ENCODE measurements at places on chromosomes 5 and 9. TPM values are rescaled to one million over a fixed set of nuclear protein-coding genes. Genes with fewer than 3 reads are reported as not detected.

Gene NOXA1
- 3.7 TPM for total RNA-seq

Gene HSPB3
- not detected for total RNA-seq

Gene FCN1
- not detected for total RNA-seq

Gene MARCHF11
- total RNA-seq: not detected

Gene LYRM7
- total RNA-seq: 12.1 TPM

Gene IFNA13
- not detected for total RNA-seq

DNA sequence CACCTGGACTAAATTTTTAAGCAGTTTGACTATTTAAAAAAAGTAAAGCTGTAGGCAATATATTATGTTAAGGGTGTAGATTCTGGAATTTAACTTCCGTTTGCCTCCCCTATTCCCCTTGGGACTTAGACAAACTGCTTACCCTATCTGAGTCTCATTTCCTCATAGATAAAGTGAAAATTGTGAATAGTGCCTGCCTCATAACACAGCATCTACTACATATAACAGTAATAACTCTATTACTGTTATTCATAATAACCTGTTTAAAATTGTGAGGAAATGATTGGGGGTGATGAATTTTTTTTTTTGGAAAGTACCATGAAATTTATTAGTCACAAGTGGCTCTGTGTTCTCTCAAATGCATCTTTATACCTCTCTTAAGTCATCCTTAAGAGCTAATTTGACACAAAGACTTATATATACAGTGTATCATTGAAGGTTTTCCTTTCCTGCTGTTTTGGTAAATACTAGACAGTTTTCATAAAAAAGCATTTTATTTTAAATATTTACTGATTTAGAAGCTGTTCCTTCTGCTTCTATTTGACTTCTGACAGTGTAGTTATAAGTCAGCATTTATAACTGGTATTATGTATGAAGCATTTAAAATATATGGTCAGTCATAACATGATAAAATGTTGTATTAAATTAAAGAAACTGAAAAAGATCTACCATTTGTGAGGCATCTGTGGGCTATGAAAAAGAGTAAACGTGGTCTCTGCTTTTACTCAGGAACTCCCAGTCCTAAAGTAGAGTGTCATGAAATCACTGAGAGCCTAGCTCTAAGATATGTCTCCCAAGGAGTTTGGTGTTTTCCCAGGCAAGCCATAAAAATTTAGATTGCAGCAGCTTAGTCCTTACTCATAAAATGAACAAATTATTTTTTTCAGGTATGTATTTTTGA lies 46.4 kb downstream of the MCCC2 start:
- no peak overlapping the region for H3K4me3 ChIP-seq

GRCh38 chr5:116571568-116572349 lies 2.9 kb downstream of the SEMA6A start:
- no peaks in the 10 kb centered on the region for H3K36me3 ChIP-seq
- no peak for DNase-seq
- H3K27ac ChIP-seq: no peak overlapping the region

- no peak overlapping the region for H3K27ac ChIP-seq
- H3K27me3 ChIP-seq: no peaks in the 10 kb centered on the region
- no peaks in the 10 kb centered on the region for H3K36me3 ChIP-seq
- H3K4me3 ChIP-seq: no peak overlapping the region
- no peaks in the 10 kb centered on the region for H3K4me1 ChIP-seq
Observed at GRCh38 chr5:171454549-171454948, 35.1 kb downstream of the FGF18 start.

GRCh38 chr9:111632695-111633388 lies 1.7 kb downstream of the DNAJC25 start:
- no peak for DNase-seq
- H3K36me3 ChIP-seq: peaks cover 4% of the 10 kb centered on the region
- no peaks in the 10 kb centered on the region for H3K27me3 ChIP-seq
- peak overlapping the region; percentile 85 for H3K27ac ChIP-seq

DNA sequence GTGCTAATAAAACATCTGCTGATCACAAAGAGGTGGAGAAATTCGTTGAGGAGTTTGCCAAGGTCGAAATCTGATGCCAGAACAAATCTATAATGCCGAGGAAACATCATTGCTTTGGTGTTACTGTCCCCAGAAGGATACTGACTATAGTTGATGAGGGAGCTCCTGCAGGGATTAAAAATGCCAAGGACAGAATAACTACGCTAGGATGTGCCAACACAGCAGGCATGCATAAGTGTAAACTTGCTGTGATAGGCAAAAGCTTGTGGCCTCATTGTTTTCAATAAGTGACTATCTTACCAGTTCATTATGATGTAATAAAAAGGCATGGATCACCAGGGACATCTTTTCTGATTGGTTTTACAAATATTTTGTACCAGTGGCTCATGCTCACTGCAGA lies 66.8 kb upstream of the ADCY2 start:
- DNase-seq: no peak
- no peaks in the 10 kb centered on the region for H3K36me3 ChIP-seq
- H3K27me3 ChIP-seq: no peaks in the 10 kb centered on the region
- H3K4me1 ChIP-seq: no peaks in the 10 kb centered on the region
- no peak overlapping the region for H3K27ac ChIP-seq
- H3K4me3 ChIP-seq: no peak overlapping the region

DNA sequence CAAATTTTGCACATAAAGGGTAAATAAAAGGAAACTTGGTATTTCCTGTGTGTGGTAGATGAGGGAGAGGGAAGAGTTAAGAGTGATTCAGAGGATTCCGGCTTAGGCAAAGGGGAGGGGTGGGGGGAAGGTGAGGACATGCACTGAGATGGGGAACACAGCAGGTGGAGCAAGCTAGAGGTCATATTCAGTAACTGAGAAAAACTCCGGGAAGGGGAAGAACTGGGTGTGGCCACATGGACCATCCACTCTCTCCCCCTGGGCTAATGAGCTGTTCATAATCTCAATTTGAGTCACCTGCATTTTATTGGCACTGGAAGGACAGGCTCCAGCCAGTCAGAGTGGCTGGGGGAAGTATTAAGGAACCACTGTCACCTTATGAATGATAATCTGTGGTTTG lies 45.1 kb upstream of the UGCG start:
- H3K36me3 ChIP-seq: no peaks in the 10 kb centered on the region
- H3K4me1 ChIP-seq: no peaks in the 10 kb centered on the region
- no peaks in the 10 kb centered on the region for H3K27me3 ChIP-seq
- H3K4me3 ChIP-seq: no peak overlapping the region
- H3K27ac ChIP-seq: no peak overlapping the region

GRCh38 chr5:124061663-124062062 lies 549.7 kb downstream of the CSNK1G3 start:
- no peaks in the 10 kb centered on the region for H3K27me3 ChIP-seq
- DNase-seq: no peak
- no peaks in the 10 kb centered on the region for H3K4me1 ChIP-seq

- no peaks in the 10 kb centered on the region for H3K4me1 ChIP-seq
- H3K27me3 ChIP-seq: no peaks in the 10 kb centered on the region
- H3K4me3 ChIP-seq: no peak overlapping the region
Observed at GRCh38 chr5:180486636-180487149, 7.5 kb upstream of the CNOT6 start.

Data from Panc1 (cell line).